ENCODE measurements at places on chromosomes 5 and 9.

- DNase-seq: no peak
Measured at GRCh38 chr9:102986425-102986824, 8.7 kb upstream of the CYLC2 start.

- no peak for DNase-seq
Measured at GRCh38 chr5:38527475-38527874, 29.0 kb downstream of the LIFR start.

DNA sequence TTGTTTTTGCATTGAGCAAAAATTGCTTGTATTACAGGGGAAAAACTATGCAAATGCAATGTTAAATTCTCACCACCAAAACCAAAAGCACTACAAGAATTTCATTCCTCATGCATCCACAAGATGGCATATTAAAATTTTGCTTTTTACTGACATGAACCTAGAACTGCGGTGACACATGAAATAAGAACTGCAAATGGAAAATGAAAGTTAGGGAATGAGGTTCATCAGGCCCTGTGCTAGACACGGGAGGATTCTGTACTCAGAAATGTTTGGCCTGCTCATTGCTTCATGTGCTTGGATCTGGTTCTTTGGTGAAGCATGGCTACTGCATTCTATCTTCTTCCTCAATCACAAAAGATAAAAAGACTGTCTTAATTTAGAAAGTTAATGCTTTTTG is 9.1 kb upstream of the RFK start:
- DNase-seq: peak; percentile 28

DNA sequence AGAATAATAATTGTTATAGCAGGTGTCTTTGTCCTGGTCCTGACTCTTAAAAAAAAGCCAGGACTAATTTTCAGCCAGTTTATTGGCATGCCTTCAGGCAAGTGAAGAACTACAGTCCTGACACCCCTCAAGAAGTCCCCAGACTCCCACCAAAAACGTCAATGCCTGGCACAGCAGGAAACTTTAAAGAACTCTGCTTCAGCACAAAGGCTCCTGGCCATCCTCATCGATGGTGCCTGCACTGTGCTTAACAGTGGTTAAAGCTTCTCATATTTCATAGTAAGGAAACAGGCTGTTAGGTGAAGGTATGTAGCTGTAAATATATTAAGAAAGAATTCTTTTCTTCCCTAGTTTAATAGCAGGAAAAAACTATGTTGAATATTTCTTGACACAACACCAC is 280.1 kb upstream of the PUM3 start:
- DNase-seq: no peak

DNA sequence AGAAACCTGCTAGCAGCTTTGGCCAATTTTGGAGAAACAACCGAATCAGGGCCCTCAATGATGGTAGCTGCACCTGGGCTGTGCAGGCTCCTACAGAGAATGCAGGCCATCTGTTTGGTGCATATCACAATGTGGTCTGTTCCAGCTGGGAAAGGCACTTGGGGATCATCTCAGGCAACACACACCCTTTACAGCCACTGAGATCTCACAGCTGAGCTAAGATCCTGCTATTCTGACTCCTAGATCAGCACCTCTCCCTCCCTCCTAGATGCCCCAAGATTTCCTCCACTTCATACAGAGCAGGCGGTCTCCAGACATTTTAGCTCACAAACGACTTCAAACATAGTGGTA is 100.7 kb downstream of the SH3TC2 start:
- DNase-seq: no peak

All from HL-60 (cell line).